Stimulated activated CD4-positive, alpha-beta T cell treated with anti-CD3 and anti-CD28 coated beads, Interleukin-1b, Interleukin-23, amount 100 ng/mL, for 1 hour (primary cell): ENCODE measurements at places on chromosomes 6 and 20.

DNA sequence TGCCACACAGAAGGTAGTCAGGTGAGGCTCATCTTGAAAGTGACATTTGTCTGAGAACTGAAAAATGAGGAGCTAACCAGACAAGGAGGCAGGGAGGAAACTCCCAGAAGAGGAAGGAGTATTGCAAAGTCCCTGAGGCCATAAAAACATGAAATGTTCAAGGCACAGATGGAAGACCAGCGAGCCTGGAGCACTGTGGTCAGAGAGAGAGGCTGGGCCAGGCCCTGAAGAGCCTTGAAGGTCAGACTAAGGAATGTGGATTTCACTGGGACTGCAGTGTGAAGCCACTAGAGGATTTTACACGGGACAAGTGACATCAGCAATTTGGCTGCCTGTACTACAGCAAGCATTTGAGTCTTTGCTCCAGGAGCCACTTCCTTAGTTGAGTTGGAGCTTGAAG is 21.1 kb upstream of the TMEM181 start:
- no peak for DNase-seq

- DNase-seq: no peak
Observed at GRCh38 chr6:22024973-22025467, 271.8 kb downstream of the PRL start.

GRCh38 chr6:169854083-169854725 is 102.8 kb downstream of the ERMARD start:
- DNase-seq: no peak

DNA sequence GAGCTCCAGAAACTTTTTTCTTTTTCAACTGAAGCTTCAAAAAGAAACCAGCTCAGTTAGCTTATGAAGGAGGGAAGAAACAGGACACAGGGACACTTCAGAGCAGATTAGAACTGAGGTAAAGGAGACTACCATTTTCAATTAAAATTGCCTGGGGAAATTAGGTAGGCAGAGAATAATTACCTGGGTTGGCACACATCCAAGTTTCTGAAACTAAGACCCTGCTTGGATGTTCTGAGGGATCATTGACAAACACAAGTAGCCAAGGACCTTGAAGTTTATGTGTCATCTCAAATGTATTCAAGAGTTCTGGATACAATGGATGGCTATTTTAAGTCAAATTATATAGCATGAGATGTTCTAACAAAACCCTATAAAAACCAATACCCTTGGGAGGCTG is 137.6 kb downstream of the PLCB4 start:
- no peak for DNase-seq

- no peak for DNase-seq
Observed at GRCh38 chr6:75396005-75396800, 97.4 kb downstream of the FILIP1 start.

GRCh38 chr6:13339863-13340630 is 11.7 kb upstream of the TBC1D7 start:
- no peak for DNase-seq

- no peak for DNase-seq
Observed at GRCh38 chr6:128493877-128494276, 26.5 kb downstream of the PTPRK start.

GRCh38 chr20:18727032-18727508 is 86.5 kb upstream of the SCP2D1 start:
- no peak for DNase-seq

DNA sequence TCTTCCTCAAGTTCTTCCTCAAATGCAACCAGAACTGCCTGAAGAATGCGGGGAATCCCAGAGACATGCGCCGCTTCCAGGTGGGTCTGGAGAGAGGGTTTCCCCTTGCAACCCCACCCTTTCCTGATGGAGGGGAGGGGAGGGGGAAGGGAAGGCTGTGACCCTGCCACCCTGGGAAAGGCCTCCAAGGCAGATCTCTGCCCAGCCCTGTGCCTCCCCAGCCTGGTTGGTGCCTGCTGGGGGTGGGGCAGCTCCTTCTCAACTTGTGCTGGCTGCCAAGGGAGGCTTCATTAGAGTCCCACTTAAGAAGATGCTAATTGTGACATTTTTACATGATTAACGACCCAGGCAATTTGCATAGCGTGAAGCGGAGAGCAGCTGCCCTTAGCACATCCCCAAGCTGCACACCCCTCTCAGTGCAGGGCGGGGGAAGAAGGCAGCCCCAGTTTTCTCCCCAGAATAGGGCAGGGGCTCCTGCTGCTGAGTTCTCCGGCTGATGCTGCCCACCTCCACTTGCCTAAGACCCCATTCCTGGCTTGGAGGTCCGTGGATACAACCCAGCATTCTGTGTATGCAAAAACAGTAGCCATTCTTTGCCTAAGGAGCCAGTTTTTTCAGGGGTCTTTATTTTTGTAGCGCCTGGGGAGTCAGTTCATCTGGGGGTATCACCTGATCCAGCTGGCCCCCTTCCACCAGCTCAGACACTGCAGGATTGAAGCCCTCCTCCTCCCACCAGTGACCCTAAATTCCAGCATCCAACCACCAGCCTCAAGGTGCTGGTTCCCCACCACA is 51.7 kb downstream of the CPXM1 start:
- DNase-seq: no peak

- DNase-seq: no peak
Observed at GRCh38 chr6:68951270-68951669, 316.2 kb downstream of the ADGRB3 start.

DNA sequence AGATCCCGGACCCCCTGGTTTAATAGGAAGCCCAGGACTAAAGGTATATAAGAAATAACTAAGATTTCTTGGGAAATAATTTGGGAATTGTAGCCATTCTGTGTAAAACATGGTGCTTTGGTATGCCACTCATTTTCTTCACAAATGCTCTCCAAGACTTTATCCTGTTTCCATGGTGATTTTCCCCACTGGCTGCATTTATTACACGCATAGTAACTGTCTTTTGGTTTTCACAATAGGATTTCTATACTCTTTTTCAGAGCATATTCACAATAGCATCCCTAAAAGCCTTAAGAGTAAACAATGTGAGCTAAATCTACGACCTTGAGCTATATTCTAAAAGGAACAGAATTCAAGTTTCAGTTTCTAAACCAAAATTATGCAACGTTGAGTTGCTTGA is 160.8 kb downstream of the COL9A1 start:
- DNase-seq: no peak

DNA sequence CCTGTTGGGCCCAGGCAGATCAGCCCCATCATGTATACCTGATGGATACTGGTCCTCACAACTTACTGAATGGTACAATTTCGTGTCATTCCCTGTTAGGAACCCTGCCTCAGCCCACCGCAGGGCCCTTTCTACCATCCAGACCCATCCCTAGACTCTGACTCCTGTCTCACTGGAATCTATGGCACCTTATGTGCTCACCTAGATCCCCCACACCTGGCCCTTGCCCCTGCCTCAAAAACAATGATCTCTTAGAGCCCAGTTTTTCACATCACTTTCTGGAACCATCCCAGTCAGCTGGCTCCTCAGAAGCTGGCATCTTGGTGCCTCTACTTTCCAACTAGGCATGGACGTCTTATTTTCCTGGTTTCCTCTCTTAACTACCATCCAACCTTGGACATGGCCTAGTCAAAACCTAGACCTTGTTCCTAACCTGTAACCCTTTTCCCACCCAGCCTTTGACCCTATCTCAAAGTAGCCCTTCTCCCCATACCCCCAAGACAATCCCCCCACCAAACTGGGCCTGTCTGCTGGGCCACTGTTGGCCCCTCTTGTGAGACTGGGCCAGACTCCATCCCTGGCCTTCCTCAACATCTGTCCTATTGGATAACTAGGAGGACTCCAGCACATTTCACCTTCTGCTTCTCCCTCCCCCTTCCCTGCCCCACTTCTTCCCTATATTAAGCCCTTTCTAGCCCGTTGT is 981 bp downstream of the HM13 start:
- DNase-seq: no peak

DNA sequence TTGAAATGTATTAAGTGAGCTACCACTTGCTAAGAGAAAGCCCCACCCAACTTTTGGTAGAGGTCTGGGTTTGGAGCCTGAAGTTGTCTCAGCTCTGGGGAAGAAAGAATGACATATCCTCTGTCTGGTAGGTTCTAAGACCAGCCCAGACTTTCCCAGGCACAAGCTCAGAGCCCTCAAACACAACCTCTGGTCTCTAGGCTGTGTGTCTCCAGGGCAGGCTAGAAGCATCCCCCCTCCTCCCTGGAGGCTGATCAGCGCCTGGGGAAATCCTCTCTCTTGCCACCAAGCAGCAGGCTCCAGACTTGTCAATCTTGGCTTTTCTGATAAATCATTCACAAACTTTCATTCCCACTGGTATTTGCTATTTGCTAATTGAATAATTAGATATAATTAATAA is 226.5 kb upstream of the CST7 start:
- DNase-seq: no peak

DNA sequence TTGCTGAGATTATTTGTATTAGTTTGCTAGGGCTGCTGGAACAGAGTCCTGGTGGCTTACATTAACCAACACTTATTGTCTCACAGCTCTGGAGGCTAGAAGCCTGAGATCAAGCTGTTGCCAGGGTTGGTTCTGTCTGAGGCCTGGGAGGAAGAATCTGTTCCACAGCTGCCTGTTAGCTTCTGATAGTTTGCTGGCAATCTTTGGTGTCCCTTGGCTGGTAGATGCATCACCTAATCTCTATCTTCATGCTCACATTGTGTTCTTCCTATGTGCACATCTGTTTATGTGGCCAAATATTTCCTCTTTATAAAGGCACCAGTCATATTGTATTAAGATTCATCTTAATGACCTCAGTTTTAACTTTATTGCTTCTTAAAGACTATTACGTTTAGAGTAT is 19.5 kb downstream of the SF3B5 start:
- DNase-seq: no peak

GRCh38 chr6:62150048-62150663 is 135.9 kb downstream of the KHDRBS2 start:
- DNase-seq: no peak

DNA sequence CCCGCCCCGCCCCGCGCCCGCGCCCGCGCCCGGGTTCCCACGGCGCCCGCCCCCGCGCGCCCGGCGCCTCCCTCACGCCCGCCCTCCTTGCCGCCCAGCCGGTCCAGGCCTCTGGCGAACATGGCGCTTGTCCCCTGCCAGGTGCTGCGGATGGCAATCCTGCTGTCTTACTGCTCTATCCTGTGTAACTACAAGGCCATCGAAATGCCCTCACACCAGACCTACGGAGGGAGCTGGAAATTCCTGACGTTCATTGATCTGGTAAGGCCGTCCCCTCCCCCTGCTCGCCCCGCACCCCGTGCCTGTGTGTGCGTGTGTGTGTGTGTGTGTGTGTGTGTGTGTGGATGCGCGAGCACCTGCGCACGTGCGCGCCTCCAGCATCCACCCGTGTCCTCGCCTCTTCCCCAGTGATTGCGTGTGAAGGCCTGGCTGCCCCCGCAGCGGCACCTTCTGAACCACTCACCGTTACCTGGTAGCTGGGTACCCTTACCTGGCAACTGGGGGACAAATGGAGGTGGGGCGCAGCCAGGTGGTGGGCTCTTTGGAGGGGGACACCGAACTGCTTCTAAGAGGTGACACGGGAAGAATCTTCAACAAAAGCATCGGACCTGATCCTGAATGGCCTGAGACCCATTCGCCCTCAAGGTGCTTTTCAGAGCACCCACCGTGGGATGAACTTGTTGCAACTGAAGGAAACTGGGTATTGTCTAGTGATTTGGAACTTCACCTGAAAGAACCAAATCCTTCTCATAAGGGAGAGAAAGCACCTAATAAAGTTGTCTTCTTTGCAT is at the start of gene AIG1:
Gene AIG1, plus strand, starts transcription at position 84 of the 791 bp plus-strand sequence. Its CDS starts 37 bp downstream, at position 121.
- DNase-seq: peak; percentile 37

GRCh38 chr20:9927224-9927623 is 88.3 kb upstream of the PAK5 start:
- DNase-seq: no peak

- DNase-seq: no peak
Observed at GRCh38 chr20:31670371-31671228, 32.9 kb downstream of the COX4I2 start.

DNA sequence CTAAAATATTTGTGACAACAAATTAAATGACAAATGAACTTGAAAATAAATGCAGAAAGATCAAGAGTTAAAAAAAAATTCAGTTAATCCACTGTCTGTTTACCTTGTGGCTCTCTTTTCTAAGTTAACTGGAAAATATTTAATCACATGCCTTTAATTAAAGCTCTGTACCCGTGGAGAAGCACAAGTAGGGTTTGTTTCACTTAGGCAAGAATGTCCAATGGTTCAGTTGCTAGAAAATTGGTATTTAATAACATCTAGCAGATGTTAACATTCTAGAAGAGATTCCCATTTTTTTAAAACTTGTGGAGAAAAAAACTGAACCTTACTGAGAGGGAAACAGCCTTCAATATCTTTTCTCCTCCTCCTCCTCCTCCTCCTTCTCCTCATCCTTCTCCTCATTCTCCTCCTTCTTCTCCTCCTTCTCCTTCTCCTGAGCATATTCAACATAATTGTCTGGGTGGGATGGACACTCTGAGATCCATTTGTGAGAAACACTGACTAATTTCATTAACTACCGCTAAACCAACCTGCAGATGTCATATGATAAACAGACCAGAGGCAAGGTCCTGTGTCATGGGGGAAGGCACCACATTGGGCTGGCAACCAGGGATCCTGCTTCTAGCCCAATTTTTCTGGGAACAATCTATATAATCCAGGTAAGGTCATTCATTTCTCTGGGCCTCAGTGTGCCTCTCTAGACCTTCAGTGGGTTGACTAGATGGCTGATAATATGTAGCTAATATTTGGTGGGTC is 44.1 kb upstream of the AKIRIN2 start:
- DNase-seq: no peak

- no peak for DNase-seq
Observed at GRCh38 chr20:16518784-16519084, 54.5 kb downstream of the KIF16B start.

DNA sequence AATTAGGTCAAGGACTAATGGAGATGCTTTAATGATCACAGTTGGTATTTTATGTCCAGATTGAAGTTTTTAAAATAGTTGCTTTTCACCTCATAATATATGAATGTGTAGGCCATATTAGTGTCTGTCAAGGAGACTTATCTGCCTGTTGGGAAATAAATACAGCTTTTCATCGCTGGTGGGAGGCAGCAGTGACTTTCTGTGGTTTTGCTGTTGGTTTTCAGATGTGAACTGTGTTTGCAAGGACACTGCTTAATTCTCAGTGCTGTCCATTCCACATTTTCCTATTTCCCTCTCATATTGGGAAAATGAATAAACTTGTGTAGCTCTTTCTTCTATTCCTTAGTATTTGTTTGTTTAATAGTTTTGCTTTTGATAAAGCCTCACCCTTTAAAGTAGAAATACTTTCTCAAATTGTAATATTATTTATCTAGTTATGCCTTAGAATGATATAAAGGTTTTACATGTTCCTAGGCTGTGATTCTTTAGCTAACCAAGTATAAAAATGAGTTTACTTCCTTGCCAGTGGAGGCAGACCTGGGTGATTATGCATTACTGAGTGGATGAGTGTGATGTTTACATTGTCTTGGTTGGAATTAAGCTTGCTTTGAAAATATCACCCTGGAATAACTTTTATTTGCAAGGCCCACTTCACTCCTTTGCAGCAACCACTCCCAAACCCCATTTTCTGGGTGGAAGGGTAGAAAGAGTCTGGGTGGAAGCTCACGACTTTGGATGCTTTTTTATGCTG is 3.3 kb downstream of the PLCB4 start:
- no peak for DNase-seq

GRCh38 chr20:25178563-25179438 is 16.7 kb upstream of the ENTPD6 start:
- DNase-seq: no peak

GRCh38 chr6:150377211-150377781 is 8.5 kb downstream of the IYD start:
- DNase-seq: no peak
